MCF 10A (cell line): ENCODE measurements at places on chromosomes 3 and 15. TPM values are rescaled to one million over a fixed set of nuclear protein-coding genes. Genes with fewer than 3 reads are reported as not detected.

DNA sequence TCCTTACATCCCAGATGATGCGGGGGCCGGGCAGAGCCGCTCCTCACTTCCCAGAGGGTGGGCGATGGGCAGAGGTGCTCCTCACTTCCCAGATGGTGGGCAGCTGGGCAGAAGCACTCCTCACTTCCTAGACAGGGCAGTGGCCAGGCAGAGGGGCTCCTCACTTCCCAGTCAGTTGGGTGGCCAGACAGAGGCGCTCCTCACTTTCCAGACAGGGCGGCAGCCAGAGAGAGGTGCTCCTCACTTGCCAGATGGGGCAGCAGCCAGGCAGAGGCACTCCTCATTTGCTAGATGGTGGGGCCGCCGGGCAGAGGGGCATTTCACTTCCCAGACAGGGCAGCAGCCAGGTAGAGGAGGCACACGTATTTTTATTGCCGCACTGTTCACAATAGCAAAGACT, 622.0 kb upstream of the KCNMB2 start:
- DNase-seq = no peak
- H3K27ac ChIP-seq = no peak overlapping the region
- H3K4me1 ChIP-seq = peaks cover 5% of the 10 kb centered on the region
- no peak overlapping the region for H3K4me3 ChIP-seq
- no peaks in the 10 kb centered on the region for H3K27me3 ChIP-seq

DNA sequence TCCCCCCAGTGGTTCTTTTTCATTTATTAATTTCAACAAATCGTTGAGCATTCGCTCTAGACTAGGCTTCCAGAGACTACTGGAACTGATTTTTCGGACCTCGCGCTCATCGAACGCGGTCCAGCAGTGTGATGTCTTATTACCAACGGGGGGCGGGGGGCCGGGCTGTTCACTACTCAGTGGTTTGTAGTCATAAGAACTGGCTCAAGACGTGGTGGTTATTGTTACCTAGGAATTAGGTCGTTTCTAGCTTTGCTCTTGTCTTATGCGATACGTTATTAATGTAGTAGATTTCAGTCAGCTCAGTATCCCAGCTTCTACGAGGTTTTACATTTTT, 858 bp downstream of the RBM5 start:
- H3K4me1 ChIP-seq = peaks cover 10% of the 10 kb centered on the region
- DNase-seq = peak; percentile 14
- no peaks in the 10 kb centered on the region for H3K27me3 ChIP-seq
- peaks cover 47% of the 10 kb centered on the region for H3K36me3 ChIP-seq
- peak overlapping the region; percentile 92 for H3K4me3 ChIP-seq

SLC12A1 gene
- not detected in 2 replicates for total RNA-seq

CKMT1A gene
- 11.4 and 27.5 TPM in 2 replicates for total RNA-seq

GRCh38 chr15:88218557-88219221, 37.9 kb downstream of the NTRK3 start:
- H3K27ac ChIP-seq = no peak overlapping the region
- no peaks in the 10 kb centered on the region for H3K27me3 ChIP-seq
- peaks cover 5% of the 10 kb centered on the region for H3K36me3 ChIP-seq
- no peak overlapping the region for H3K4me3 ChIP-seq
- no peak for DNase-seq
- no peaks in the 10 kb centered on the region for H3K4me1 ChIP-seq
